ENCODE measurements at places on chromosomes 6 and 20.

GRCh38 chr20:35511814-35512420, 17.5 kb downstream of the C20orf173 start:
- DNase-seq, result no peak

GRCh38 chr20:18613553-18613952, 25.7 kb downstream of the DTD1 start:
- DNase-seq, result no peak

DNA sequence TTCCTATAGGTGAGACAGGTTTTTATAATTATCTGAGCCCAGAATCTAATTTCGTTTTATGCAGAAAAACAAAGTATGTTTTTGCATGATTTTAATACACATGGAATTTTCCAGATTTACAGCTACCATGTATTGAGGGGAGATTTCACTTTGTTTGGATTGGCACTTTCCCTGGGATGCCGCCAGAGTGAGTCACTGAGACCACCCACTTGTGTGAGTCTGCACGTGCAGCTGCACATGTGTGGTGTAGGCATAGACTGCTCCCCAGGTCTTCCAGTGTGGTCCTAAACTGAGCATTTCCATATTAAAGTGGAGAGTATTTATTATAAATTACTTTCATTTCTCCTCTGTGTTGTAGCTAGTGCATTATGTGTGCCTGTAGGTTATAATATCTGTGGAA, 186.8 kb downstream of the UBE3D start:
- DNase-seq, result no peak

DNA sequence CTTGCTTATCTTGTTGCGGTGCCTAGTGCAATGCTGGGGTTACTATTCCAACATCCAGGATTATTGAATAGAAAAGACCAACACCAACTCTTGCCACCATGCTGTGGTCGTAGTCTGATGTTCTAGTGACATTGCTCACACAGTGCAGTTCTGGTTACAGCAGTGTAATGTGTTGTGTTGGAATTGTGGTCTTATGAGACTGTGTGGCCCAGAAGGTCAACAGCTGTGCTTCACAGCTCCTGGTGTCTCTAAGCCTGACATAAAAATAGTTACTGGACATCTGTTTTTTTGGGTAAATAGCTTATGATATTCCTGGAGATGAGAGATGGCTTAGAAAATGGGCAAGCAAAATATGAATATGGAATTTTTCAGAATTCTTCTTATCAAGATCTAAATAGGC, 57.6 kb downstream of the SLC22A2 start:
- DNase-seq, result no peak

GRCh38 chr6:37077905-37078296, 72.4 kb downstream of the FGD2 start:
- no peak for DNase-seq

- DNase-seq, result no peak
These were observed 30.6 kb downstream of the MAP3K4 start for GRCh38 chr6:161021998-161022743.

GRCh38 chr20:36992802-36993334, 41.4 kb upstream of the SAMHD1 start:
- no peak for DNase-seq

DNA sequence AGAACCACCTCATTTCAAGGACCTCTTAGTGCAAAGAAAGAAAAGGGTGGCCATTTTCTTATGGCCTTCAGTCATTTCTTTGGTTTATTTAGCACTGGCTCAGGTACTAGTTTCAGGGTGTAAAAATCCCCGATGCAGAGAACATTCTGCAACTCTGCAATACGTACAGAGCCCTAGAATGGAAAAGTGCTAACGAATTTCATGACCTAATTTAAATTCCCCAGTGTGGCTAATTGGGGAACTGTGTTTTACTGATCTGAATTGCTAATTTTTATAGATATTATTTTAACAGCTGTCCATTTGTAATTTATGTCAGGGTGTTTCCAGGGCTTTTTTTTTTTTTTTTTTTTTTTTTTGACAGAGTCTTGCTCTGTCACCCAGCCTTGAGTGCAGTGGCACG, 160.7 kb downstream of the UST start:
- no peak for DNase-seq

GRCh38 chr6:2034256-2034655, 211.1 kb downstream of the GMDS start:
- no peak for DNase-seq

DNA sequence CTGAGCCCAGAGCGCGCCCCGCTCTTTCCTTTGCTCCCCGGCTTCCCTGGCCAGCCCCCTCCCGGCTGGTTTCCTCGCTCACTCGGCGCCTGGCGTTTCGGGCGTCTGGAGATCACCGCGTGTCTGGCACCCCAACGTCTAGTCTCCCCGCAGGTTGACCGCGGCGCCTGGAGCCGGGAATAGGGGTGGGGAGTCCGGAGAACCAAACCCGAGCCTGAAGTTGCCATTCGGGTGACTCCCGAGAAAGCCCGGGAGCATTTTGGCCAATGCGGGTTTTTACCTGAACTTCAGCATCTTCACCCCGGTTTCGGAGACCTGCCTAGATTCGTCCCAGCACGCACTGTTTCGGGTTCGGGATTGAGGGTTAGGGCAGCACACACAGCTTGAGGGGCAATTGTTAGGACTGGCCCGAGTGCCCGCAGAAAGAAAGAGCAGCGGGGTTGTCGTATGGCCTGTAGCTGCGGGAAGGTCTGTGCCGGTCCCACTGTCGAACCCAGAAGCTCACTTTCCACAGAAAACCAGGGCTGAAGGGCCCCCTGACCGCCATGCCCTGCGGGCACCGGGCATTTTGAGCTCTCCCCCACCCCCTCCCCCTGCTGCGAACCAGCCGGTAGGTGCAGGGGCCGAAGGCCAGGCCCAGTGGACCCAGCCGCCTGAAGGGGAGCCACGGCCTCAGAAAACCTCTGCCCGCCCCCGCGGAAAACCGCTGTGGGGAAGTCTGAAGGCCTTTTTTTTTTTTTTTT, 2.1 kb downstream of the FOXP4 start:
- DNase-seq, result no peak

GRCh38 chr6:31579546-31580437, 2.4 kb downstream of the LTB start:
- DNase-seq, result no peak

DNA sequence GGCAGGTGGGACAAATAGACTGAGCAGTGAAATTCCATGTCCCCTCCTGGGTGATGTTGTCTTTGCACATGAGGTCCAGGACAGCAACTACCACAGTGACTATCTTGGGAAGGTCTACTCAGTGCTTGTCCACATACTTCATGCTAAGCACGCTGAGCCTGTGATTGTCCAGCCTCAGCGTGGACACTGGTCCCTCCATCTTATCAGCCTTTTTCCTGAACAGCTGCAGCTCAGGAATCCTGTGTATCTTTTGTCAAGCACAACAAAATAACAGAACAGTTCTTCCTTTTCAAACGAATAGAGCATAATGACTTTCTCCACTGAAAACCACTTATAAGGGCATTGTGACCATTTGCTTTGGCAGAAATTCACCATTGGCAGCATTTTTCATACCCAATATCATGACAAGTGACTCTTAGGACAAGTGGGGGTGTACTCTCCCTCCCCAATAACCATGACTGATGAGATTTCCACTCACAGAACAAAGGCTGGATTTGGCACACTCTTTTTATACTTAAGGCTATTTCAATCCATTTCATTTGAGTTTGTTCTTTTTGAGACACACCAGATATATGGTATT, 90.3 kb downstream of the FYN start:
- DNase-seq, result no peak

DNA sequence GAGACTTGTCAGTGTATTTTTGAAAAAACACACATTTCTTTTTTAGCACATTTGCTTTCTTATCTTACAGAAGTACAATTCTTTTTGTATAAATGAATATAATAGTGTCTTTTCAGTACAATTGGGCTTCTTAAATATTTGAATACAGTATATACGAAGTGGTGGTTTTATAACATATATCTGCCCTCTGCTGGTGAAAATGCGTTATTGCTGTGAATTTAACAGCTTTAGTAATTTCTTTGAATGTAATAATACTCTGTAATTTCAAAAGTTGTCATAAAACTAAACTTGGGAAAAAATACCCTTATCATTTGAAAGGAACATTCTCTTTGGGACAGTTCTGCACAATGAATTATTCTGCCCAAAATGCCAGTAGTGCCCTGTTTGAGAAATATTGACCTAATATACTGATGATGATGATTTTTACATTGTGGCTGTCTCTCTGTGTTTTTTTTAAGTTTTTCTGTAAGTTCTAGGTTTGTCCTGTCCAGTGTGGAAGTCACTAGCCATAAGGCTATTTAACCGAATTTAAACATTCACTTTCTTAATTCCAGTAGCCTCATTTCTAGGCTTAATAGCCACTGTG, 19.0 kb downstream of the SMAP1 start:
- DNase-seq, result no peak

- DNase-seq, result no peak
These were observed 19.2 kb upstream of the GLP1R start for GRCh38 chr6:39029156-39030011.

GRCh38 chr6:151092591-151092990, 147.2 kb upstream of the AKAP12 start:
- no peak for DNase-seq

DNA sequence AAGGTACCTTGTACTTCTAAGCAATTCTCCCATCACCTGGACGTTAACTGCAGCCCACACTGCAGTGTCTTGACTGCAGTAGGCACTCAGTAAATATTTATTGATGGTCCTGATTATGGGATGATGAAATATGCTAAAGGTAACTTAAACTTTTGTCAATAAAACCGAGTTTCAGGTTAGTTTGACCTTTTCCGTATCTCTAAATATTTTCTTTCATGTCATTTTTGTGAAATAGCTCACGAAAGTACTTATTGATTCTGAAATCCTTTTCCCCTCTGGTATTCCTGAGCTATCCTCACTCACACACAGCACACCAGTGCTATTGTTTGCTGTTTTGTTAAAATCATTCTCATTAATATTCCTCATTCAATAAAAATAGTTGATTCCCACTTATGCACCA, 149.4 kb upstream of the ESR1 start:
- no peak for DNase-seq

- DNase-seq, result no peak
These were observed 190.8 kb upstream of the NOX3 start for GRCh38 chr6:155646443-155646842.

GRCh38 chr6:46893648-46894047, 28.1 kb downstream of the ADGRF5 start:
- DNase-seq, result no peak

DNA sequence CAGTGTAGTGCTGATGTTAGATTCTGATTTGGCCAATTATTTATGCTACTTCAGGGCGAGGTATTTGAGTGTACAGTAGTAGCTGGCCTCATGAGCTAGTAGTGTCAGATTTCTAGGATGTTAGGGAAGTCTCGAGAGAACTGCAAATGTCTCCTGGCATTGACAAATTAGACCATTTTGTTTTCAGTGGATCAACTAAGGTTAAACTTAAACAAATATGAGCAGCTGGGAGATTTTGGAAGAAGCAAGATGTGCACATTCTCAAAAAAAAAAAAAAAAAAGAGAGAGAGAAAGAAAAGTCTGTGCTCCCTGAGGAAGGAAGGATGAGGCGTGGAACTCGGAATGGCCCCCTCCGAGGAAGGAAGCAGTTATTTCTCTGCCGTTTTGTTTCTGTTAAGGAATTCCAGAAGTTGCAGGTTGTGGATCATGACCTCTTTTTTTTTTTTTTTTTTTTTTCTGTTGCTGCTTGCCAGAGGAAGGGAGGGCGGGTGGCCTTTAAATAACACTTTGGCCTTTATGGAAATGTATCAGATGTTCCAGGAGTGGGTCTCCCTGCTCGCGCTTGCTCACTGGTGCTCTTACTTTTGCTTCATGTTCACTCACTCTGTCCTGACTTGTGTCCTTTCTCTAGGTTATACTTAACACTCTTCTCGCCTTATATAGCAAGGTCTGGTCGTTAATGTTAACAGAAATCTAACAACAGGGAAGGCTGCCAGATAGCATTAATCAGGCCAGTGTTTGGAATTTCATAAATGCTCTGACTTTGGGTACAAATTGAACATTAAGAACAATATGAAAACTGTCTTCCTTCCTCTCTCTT, 124.4 kb downstream of the TCP11 start:
- DNase-seq, result no peak

DNA sequence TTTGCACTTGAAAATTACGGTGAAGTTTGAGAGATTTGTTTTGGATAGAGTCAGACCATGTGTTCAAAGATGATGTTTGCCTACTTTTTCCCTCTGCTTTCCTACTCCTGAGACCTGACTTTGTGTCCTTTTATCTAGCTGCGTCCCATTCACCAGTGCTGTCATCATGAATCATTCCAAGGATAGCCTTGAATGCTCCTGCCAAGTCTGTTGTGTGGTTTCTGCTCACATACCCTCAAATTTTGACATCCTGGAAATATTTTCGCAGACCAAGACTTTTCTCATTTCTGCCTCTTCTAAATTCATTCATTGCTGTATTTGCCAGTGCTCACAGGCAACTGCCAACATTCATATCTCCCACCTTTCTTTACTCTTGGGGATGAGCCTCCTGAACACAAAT, 175.9 kb upstream of the SCGN start:
- no peak for DNase-seq

- no peak for DNase-seq
These were observed 11.8 kb downstream of the TMEM14B start for GRCh38 chr6:10759312-10759839.

DNA sequence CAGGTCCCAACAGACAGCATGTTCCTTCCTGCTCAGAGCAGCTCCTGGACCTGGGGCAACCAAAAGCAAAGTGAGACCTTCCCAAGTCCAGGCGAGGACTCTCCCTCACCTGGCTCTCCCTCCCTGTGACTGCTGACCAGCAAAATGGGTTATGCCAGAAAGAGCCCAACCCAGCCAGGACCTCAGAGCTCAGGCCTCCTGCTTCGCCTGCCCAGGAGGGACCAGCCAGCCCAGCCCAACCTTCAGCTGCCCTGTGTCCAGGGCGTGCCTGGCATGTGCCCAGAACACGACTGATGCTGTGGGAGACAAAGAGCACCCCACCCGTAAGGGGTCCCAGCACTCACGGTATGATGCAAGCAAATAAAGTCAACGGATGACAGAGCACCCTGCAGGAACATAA, 74.0 kb upstream of the CST7 start:
- no peak for DNase-seq

GRCh38 chr20:51639206-51639832, 96.8 kb upstream of the NFATC2 start:
- DNase-seq, result no peak
